ENCODE measurements at places on chromosomes 11 and 22.

- no peak for DNase-seq
These were observed 113.0 kb downstream of the ADAMTS15 start for GRCh38 chr11:130561441-130561881.

DNA sequence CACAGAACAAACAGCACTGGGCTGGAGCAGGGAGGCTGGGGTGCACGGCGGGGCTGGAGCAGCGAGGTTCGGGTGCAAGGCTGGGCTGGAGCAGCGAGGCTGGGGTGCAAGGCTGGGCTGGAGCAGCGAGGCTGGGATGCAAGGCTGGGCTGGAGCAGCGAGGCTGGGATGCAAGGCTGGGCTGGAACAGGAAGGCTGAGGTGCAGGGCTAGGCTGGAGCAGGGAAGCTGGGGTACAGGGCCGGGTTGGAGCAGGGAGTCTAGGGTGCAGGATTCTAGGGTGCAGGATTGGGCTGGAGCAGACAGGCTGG is 198.5 kb downstream of the BRD1 start:
- no peak for DNase-seq

DNA sequence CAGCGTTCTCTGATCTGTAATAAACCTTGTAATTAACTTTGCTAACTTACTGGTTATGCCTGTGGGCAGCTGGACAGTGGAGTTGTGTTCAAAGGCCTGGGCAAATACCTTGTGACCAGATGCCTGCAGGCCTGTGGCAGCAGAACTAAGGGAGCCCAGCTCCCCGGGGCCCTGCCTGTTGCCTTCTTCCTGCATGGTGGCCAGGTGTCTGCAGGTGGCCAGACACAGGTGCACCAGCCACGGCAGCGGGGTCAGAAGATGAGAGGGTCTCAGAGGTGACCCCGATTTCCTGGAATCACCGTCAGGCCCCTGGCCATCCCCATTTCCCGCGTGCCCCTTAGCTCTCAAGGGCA is 127.2 kb downstream of the OSBP2 start:
- no peak for DNase-seq

GRCh38 chr11:123603666-123604065 is 50.8 kb downstream of the SCN3B start:
- no peak for DNase-seq

DNA sequence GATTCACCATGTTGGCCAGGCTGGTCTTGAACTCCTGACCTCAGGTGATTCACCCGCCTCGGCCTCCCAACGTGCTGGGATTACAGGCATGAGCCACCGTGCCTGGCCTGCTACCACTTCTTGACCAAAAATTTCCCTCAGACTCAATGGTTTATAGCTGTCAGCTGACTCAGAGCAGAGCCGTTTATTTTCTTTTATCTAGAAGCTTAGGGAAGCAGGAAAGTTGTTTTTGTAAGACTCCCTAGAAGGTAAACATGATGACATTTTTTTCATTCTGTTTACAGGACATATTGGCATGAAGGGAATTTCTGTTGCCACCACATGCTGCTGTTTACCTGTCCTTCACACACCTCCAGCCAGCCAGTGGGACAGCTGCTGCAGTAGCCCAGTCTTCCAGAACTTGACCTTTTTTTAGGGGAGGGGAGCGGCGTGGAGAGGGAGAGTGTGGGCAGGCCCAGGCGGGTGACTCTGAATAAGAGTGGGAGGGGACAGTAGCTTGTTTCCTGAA is 56.1 kb upstream of the PTPRJ start:
- DNase-seq = no peak

DNA sequence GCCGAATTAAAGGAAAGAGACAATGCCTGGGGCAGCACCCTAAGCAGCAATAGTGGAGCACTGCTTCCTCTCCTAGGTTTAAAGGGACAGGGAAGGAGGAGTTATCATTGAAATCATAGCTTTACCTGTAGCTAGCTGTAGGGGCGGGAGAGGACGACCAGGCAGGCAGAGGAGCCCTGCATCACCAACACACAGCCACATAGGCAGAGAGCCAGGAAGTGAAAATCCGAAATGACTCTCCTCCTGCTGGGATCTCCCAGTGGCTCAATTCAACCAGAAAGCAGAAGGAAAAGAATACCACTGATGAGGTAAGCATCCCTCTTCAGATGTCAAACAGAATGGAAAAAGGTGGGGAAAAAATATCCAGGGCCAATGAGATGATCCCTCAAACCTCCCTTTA is 20.4 kb downstream of the MRGPRX4 start:
- no peak for DNase-seq

DNA sequence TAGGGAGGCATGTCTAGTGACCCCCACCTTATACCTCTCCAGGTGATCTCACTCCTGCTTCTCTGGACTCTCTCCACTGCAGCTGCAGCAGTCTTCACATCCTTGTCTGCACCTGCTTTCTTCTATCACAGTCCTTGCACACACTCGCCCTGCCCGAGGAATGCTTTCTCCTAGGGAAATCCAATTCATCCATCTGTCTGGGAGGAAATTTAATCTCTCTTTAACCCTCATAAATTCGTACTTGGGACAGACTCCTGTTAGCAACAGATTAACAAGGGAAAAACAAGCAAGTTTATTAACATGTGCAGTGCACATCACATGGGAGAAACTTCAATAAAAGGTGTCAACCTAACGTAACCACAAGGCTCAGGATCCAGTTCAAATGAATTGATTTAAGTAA is 11.3 kb upstream of the RCN1 start:
- DNase-seq = no peak

Data from GOT3 (cell line).